Coronary artery (tissue), 2 donors: ENCODE measurements at places on chromosomes 7 and 10.

GRCh38 chr10:111246814-111247452 lies 170.1 kb downstream of the ADRA2A start:
- DNase-seq = no peak

GRCh38 chr10:26881600-26882331 lies 21.0 kb upstream of the ABI1 start:
- no peak for DNase-seq

GRCh38 chr7:126657599-126658358 lies 595.0 kb downstream of the GRM8 start:
- DNase-seq = no peak

- DNase-seq = peak; percentile 22
Observed at GRCh38 chr10:118980135-118980865, 49.2 kb upstream of the NANOS1 start.

DNA sequence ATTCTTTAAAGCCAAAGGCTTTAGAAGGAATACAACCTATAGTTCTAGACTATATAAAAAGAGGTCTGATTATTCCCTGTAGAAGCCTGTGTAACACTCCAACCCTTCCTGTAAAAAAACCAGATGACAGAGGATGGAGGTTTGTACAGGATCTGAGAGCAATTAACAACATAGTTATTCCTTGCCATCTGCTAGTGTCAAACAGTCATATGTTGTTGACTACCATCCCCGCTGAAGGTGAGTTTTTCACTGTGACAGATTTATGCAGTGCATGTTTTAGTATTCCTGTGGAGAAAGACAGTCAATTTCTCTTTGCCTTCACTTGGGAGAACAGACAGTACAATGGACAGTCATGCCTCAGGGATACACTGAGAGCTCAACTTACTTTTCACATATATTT lies 19.0 kb upstream of the SLC26A4 start:
- no peak for DNase-seq

DNA sequence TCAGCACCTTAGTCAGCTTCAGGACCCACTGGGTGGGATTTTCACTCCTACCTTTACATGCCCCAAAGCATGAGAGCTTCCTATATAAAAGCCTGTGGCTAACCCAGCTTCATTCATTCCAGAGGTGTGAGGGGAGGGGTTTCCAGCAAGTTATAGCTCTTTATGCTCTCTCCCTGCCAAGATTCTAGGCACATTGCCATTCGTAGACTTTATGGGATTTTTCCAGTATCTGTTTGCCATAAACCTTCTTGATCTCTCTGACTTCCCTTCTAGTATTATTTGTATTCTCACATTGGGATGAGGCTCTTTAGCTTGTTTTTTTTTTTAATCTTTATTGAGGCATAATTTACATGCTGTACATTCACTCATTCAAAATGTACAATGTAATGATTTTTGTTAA lies 67.5 kb downstream of the POU6F2 start:
- no peak for DNase-seq

GRCh38 chr10:130416334-130417150 lies 280.4 kb downstream of the GLRX3 start:
- peak; percentile 28 for DNase-seq

DNA sequence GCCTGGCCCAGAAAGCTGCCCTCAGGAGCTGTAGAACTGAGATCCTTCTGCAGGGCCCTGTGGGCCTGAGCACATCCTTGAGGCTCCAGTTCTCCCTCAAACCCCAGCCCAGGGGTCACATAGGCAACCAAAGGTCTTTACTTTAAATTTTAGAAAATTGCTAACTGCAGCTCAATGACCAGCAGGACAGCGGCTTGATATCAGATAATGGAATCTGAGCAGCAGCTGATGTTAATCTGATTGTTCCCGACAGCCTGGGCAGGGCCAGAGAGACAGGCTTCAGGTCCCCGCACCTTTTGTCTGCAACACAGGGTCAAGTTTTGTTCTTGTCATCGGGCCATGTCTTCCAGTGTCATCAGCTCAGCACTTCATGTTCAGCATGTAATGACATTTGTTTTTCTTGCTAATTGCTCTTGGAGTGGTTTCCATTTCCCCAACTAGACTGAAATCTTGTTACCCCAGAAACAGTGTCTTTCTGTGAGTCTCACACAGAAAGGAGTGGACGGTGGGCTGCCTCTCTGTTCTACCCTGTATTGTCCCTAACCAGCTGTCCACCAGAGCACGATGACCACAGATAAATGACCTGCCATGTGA lies 91.0 kb downstream of the PAXIP1 start:
- DNase-seq = no peak

- DNase-seq = no peak
Observed at GRCh38 chr10:90304533-90304932, 553.3 kb downstream of the HTR7 start.

- no peak for DNase-seq
Observed at GRCh38 chr7:148972375-148972774, 55.9 kb downstream of the PDIA4 start.

GRCh38 chr10:42177077-42177792 lies 461.1 kb downstream of the ZNF33B start:
- no peak for DNase-seq

- no peak for DNase-seq
Observed at GRCh38 chr10:83612050-83612449, 527.3 kb upstream of the GHITM start.

DNA sequence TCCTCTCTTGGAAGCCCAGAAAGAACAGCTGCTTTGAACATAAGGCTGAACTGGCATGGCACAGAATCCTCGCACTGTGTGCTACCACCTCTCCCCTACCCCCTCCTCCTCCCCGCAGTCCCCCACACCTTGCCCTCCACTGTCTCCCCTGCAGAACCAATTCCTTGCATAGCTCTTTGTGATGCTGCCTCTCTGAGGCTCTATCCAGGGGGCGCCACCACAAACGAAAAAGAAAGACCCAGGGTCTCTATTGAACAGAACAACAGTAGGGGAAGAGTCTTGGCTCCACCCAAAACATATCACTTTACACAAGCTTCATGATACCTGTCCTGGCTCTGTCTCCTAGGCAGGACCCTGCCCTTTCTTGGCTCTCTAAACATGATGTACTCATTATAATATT lies 26.2 kb upstream of the EBLN1 start:
- no peak for DNase-seq

- DNase-seq = no peak
Observed at GRCh38 chr10:45644527-45644926, 28.0 kb downstream of the ZFAND4 start.

DNA sequence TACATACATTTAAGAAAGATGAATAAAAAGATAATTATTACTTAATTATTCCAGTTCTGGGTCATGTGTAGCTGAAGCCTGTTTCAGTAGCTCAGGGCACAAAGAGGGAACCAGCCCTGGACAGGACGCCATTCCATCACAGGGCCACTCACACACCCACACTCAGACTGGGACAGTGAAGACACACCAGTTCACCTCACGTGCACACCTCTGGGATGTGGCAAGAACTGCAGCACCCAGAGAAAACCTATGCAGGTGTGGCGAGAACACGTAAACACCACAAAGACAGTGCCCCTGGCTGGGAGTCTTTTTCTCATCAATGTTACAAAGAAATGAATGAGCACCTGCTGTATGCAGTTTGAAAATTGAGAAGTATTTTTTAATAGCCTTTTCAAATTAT lies 1.6 kb upstream of the IDI1 start:
- DNase-seq = no peak
